ENCODE measurements at places on chromosomes 1 and 21. TPM values are rescaled to one million over a fixed set of nuclear protein-coding genes. Genes with fewer than 3 reads are reported as not detected.

GRCh38 chr1:184520336-184520735 is 133.5 kb downstream of the C1orf21 start:
- H3K27me3 ChIP-seq = peaks cover 19% of the 10 kb centered on the region
- no peaks in the 10 kb centered on the region for H3K4me1 ChIP-seq
- DNase-seq = no peak
- no peak overlapping the region for H3K4me3 ChIP-seq
- no peak overlapping the region for H3K27ac ChIP-seq

DNA sequence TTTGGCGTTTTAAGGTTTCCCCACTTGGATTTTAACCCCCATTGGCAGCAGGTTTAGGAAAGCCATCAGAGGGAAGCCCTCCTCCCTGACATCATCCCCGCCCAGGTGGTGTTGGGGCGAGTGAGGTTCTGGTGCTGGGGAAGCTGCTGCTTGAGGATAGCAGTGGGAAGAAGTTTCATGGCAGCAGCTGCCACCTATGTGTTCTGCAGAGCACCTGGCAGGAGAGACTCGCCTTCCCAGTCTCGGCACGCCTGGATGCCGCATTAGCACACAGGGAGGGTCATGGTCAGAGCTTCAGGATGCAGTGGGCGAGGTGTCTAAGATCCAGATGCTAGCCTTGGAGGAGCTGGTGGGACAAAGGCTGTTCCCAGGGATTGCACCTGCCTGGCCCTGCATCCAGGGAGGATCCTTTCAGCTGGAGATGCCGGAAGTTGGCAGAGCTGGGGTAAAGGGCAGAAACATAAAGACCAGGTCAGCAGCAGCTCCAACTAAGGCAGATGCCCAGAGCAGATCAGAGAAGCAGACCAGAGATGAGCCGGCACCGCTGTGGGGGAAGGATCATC is 33.9 kb downstream of the ABCG1 start:
- H3K4me1 ChIP-seq = peaks cover 26% of the 10 kb centered on the region
- no peak overlapping the region for H3K4me3 ChIP-seq
- peaks cover under 1% of the 10 kb centered on the region for H3K36me3 ChIP-seq
- no peaks in the 10 kb centered on the region for H3K27me3 ChIP-seq
- no peak overlapping the region for H3K27ac ChIP-seq
- DNase-seq = no peak

GRCh38 chr1:89767618-89768017 is 53.2 kb upstream of the LRRC8D start:
- peaks cover 18% of the 10 kb centered on the region for H3K4me1 ChIP-seq
- no peak overlapping the region for H3K4me3 ChIP-seq
- H3K36me3 ChIP-seq = peaks cover 2% of the 10 kb centered on the region
- no peak for DNase-seq

Gene TIE1
- total RNA-seq = 0.65 TPM

- no peak overlapping the region for H3K4me3 ChIP-seq
- peaks cover 28% of the 10 kb centered on the region for H3K27me3 ChIP-seq
- peak overlapping the region; percentile 63 for H3K27ac ChIP-seq
- H3K4me1 ChIP-seq = no peaks in the 10 kb centered on the region
- DNase-seq = peak; percentile 59
- H3K36me3 ChIP-seq = no peaks in the 10 kb centered on the region
Observed at GRCh38 chr1:6108937-6109614, 63.4 kb downstream of the KCNAB2 start.

Gene LRRC53
- total RNA-seq = not detected

Gene HUNK
- not detected for total RNA-seq

DNA sequence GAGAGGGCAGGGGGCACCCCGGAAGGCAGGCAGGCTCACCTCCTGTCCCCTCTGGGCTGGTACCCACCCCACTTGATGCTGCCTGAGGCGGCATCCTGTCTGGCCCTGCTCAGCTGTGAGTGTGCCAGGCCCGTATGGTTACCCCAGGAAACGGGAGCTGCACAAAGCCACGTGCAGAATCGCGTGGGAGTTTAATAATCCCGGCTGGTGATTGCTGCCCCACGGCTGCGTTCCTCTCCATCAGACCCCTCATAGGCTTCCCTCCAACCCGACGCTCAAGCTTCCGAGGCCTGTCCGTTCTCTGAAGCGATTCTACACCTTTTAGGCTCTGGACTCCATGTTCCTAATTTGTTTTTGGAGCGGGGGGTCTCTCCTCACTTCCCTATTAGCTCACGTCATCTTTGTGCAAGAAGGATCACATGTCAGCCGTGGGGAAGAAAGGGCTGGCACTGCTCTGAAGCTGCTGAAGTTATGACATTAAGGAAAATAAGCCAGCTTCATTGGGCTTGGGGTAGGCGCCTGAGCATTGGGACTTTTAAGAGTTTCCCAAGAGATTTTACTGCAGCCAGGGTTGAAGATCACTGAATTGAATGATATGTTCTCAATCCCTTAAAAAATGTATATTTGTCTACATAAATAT is 1.1 kb upstream of the B3GALT5 start:
- DNase-seq = no peak

GRCh38 chr1:208047476-208047934 is 136.6 kb upstream of the CD34 start:
- H3K4me3 ChIP-seq = no peak overlapping the region
- peaks cover 15% of the 10 kb centered on the region for H3K4me1 ChIP-seq
- no peak overlapping the region for H3K27ac ChIP-seq
- peaks cover 16% of the 10 kb centered on the region for H3K27me3 ChIP-seq

- H3K27me3 ChIP-seq = peaks cover 3% of the 10 kb centered on the region
- H3K4me1 ChIP-seq = no peaks in the 10 kb centered on the region
- H3K27ac ChIP-seq = no peak overlapping the region
Observed at GRCh38 chr1:7116001-7116400, 330.7 kb downstream of the CAMTA1 start.

Gene STUM
- total RNA-seq = not detected

DNA sequence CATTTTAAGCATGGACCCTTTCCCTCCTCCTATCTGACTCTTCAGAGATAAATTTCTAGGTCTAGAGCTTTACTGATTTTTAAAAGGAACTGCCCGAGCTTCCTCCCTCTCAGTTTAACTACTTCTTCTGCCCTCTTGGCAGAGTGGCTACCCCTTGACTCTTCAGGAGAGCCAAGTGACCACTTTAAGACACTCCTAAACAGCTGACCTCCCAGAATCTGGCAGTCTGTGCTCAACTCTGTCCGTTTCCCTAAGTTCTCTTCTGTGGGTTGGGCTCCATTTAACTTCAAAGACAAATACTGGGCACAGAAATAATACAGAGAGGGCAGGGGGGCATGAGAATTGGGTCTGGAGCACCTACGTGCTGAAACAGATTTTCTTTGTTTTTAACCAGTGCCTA is 196.3 kb upstream of the FOXD3 start:
- peaks cover 19% of the 10 kb centered on the region for H3K27me3 ChIP-seq
- peaks cover 5% of the 10 kb centered on the region for H3K4me1 ChIP-seq
- DNase-seq = no peak
- no peaks in the 10 kb centered on the region for H3K36me3 ChIP-seq
- no peak overlapping the region for H3K27ac ChIP-seq

DNA sequence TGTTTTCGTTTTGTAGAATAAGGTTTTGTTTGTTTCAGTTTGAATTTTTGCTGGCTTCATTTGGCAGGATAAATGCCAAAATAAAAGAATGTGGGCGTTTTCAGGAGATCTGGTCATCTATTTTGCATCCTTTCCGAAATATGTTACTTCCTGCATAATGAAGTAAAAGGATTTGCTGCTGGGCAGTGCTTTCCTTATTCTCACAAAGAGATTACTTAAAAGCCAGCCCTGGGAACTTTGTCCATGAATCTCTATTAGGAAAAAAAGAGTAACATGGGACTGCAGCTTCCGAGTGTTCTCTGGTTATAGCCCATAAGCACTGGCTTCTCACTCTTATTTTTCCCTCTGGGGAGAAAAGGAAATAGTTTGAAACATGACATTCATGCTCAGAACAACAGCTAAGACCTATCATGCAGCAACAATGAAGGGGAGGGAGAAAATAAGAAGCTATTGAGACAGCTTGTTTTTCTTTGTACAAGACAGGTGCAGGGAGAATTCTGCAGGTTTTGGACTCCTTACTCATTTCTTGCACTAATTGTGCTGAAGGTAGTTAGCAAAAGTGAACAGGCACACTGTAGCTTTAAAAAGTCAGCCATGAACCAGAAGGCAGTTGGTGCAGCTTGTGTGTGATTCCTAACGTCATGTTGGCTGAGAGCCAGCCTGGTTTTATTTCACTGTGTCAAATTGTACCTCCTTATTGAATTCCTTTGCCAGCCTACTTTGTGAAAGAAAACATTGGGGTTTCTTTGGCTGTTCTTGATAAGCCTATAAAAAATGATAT is at the start of gene SAMD13:
Gene SAMD13 (plus strand): TSS at position 705 of the 781 bp plus-strand sequence. CDS start 1,527 bp downstream, outside the sequence.
- peak within 1 kb of the TSS; percentile 77 for H3K4me3 ChIP-seq
- H3K4me1 ChIP-seq = peaks cover 41% of the 10 kb centered on the region
- H3K36me3 ChIP-seq = no peaks in the 10 kb centered on the region
- H3K27ac ChIP-seq = no peak within 1 kb of the TSS
- peak; percentile 62 for DNase-seq

Gene NEXN
- total RNA-seq = 1.4 TPM

DNA sequence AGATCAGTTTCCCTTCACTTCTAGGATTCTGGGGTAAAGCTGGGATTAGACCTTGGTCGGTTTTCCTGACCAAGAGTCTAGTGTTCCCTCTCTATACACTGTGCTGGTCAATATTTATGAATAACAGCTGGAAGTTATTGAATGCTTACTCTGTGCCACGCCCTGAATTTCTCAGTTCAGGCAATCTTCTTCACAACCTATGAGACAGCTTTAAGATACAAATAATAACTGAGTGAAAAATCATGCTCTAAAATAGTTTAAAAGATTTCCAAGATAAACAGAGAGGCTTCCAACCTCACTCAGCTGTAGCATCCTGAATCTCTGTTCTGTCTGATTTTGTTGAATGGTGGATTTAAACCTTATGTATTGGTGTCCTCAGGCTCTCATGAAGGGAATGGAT is 72.2 kb downstream of the GNG12 start:
- DNase-seq = no peak
- no peak overlapping the region for H3K27ac ChIP-seq
- H3K4me1 ChIP-seq = peaks cover 7% of the 10 kb centered on the region

DNA sequence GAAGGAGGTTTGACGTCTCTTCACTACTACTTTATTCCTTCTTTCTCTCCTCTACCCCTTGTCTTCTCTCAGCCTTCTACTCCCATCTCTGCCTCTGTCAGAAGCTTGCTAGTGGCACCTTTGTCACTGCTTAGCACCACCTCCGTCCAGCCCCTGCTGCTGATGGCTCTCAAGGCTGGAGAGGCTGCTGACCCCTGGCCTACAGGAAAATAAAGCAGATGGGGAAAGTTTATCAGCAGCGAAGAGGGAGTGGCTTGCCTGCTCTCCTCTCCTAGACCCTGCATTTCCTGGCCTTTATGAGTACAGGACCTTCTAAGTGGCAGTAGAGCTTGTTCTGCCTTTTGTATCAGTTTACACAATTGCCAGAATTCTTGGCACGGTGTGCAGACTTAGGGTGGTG is 27.0 kb downstream of the PROX1 start:
- DNase-seq = no peak
- H3K36me3 ChIP-seq = no peaks in the 10 kb centered on the region

- H3K27me3 ChIP-seq = no peaks in the 10 kb centered on the region
- H3K4me3 ChIP-seq = no peak overlapping the region
- H3K27ac ChIP-seq = no peak overlapping the region
- no peak for DNase-seq
- H3K4me1 ChIP-seq = no peaks in the 10 kb centered on the region
Observed at GRCh38 chr1:183734543-183735036, 70.3 kb upstream of the RGL1 start.

DNA sequence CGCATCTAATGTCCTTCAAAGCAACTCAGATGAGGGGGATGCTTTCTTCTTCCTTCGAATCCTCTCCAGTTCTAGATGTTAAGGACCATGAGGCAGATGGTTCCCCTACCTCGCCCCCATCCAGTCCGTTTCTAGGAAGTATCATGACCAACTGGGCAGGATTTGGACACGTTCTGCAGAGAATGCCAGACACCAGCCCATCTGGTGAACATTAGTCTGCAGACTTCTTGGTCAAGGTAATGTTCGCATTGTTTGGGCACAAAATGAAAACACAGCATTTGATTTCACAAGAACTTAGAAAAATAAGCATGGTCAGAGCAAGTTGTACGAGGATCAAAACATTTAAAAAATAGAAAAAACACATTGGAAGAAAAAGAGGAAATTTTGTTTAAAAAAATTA is 25.4 kb upstream of the ADARB1 start:
- H3K36me3 ChIP-seq = peaks cover 2% of the 10 kb centered on the region
- no peaks in the 10 kb centered on the region for H3K4me1 ChIP-seq
- H3K27me3 ChIP-seq = peaks cover 46% of the 10 kb centered on the region
- DNase-seq = no peak
- H3K27ac ChIP-seq = no peak overlapping the region

DNA sequence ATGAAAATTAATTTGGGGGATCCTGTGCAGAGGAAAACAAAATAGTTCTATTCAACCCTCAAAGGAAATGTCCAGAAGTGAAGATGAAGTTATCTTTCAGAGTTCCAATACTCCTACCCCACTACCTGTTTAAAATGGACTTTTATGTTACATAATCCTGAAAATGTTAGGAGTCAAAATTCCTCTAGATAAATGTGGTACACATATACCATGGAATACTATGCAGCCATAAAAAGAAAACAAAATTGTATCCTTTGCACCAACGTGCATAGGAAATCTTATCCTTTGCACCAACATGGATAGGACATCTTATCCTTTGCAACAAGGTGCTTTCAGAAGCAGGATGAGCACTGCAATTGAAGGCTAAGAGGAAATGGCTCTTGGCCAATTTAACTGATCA is 245.2 kb downstream of the LTN1 start:
- H3K36me3 ChIP-seq = no peaks in the 10 kb centered on the region
- H3K4me1 ChIP-seq = peaks cover 8% of the 10 kb centered on the region
- no peak overlapping the region for H3K4me3 ChIP-seq

GRCh38 chr1:55315552-55315951 is 100.4 kb upstream of the USP24 start:
- peaks cover 15% of the 10 kb centered on the region for H3K4me1 ChIP-seq
- no peaks in the 10 kb centered on the region for H3K36me3 ChIP-seq
- H3K4me3 ChIP-seq = no peak overlapping the region
- H3K27ac ChIP-seq = no peak overlapping the region

DNA sequence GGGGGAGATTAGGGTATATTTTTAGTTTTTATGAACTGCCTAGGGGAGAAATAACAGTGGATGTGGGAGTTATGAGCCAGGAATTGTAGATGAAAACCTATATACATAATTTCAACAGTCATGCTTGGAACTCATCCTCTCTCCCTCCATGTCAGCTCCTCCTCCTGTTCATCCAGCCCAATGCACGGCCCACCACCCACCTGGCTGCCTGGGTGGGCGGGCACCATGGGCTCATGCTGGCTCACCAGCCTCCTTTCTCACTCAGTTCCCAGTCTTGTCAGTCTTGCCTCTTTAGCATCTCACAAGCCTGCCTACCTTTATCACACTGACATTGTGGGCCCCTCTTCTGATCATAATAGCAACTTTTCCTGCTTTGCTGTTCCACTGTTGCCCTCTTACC is 336.0 kb downstream of the DISC1 start:
- no peak overlapping the region for H3K27ac ChIP-seq
- H3K27me3 ChIP-seq = no peaks in the 10 kb centered on the region
- H3K4me3 ChIP-seq = no peak overlapping the region
- peaks cover 7% of the 10 kb centered on the region for H3K4me1 ChIP-seq

Gene PTPN22
- 82.5 TPM for total RNA-seq
